ENCODE measurements at places on chromosomes 5 and 9.

GRCh38 chr9:121566481-121567465, 67.1 kb upstream of the GGTA1 start:
- no peak for DNase-seq

DNA sequence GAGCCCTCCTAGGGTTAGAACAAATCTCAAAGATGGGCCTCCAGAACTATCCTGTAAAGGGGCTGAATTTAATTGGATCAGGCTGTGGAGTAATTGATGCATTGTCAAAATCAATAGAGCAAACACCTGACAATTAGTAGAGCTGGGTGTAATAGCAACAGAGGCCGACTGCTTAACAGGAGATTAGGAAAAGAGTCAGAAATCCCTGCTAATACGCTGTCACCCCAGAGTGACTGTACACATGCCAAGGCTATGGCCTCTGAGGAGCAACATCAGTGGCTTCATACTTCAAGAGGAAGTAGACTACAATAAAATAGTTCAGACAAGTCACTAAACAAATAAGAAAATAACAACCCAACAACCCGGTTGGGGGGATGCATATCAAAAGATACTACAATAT, 18.7 kb upstream of the GRPEL2 start:
- no peak for DNase-seq

DNA sequence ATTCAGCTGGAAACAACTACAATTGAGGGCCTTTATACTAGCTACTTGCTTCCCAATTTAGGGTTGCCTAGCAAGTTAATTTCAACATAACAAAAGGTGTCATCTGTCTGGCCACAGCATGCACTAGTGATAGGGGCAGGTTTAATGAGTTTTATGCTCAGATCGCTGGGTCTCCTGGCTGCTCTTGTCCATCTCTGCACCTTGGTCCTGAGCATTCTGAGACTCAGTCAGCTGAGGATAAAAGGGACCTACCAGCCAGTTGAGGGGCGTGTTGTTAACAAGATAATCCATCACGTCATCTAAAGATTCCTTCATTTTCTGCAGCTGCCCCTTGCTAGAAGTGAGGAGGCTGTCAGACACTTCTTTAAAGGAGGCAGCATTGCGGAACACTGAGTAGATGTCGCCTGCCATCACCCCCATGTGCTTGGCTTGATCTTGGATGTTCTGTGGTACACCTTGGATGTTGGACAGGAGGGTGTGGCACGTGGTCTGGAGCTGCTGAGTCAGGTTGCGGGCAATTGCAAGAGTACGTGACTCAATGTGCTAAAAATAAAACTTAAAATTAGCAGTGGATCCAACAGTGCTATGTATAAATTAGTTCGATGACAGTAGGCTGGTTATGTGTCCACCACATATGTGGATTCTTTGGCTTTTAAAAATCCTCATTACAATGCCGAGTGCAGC, 11.0 kb downstream of the PLIN2 start:
- DNase-seq, result no peak

DNA sequence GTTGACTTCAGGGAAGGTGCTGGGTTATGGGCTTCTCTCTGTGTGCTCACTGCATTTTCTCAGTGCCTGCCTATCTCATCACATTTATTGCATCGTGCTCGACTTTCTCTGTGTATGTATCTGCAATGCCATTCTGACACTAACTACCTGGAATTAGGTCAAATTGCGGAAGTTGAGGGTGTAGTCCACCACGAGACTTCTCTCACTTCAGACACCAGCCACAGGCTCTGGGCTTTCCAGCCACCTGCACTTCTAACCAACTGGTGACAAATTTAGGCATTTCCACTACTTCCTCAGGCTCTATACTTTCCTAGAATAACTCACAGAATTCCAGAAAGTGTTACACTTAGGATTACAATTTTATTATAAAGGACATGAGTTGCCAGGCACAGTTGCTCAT, 188.6 kb upstream of the ZNF608 start:
- DNase-seq, result no peak

GRCh38 chr9:14221119-14221518, 92.8 kb downstream of the NFIB start:
- DNase-seq, result no peak

GRCh38 chr5:146877783-146878475, 628 bp downstream of the PPP2R2B start:
- DNase-seq, result no peak

DNA sequence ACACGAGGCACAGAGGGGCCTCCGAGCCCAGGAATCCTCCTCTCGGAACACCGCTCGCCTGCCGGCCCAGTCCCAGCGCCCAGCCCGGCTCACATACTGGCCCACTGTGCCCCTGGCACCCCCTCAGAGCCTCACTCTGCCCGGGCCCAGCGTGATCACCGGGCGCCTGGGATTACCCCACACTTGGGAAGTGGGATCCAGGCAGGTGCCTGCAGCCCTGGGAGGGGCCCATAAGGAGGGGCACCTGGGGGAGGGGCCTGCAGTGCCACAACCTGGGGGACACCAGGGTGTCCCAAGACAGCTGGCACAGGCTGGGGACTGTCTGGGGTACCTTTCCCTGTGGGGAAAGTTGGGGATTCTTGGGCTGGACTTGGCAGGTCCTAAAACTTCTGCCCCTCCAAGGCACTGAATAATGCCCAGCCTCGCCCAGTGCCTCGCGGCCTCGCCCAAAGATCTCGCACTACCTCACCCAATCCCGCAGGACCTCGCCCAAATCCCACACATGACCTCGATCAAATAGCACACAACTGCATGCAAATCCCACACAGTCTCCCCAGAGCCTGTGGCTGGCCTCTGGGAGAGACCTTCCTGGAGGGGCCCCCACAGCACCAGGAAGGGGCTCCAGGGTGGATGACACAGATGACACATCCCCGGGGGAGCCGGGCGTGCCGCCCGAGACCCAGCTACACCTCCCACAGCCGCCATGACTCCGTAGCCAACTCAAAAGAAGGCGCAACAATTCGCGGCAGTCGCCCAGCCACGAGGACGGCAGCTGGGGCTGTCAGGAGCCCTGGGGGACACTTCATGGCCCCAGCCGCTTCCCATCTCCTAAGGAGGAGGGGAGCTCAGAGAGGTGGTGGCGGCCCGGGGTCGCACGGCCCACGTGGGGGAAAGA, 13.7 kb downstream of the NOTCH1 start:
- DNase-seq, result no peak

GRCh38 chr5:14700478-14701436, 36.2 kb downstream of the OTULIN start:
- no peak for DNase-seq

DNA sequence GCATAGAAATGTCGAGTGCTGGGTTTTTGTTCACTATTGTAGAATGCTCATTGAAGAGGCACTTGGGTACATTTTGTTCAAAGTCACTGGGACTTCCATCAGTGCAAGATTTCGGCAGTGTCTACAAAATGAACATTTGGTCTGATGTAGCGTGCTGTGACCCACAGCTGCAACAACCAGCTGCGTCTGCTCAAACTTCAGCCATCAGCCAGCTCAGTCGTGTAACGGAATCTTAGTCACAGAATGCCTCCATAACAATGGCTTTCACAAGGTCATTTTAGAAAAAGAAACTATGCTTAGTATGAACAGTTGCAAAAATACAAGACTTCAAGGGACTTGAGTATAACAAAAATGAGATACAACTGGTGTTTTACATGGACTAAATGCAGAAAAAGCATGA, 828.1 kb upstream of the GRAMD2B start:
- no peak for DNase-seq

DNA sequence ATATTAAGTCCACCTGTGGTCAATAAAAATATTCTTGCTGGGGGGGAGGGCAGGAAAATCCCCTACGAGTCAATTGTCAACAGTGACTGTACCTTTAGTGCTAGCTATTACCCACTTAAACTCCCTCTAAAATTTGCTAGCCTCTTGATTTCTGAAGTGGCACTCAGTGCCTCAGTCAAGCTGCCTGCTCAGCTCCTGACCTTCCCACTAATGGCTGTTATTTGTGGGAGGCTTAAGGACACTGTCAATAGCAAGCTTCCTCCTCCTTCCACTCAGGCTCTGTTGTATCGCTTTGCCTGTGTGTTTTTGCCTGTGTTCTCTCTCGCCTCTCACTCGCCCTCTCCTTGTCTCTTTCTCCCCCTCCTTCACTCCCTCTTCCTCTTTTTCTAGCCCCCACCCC, 140.8 kb downstream of the BNC2 start:
- no peak for DNase-seq

- no peak for DNase-seq
Measured at GRCh38 chr5:132238901-132239500, 11.3 kb upstream of the P4HA2 start.
